ENCODE measurements at places on chromosomes 2 and 18. TPM values are rescaled to one million over a fixed set of nuclear protein-coding genes. Genes with fewer than 3 reads are reported as not detected.

DNA sequence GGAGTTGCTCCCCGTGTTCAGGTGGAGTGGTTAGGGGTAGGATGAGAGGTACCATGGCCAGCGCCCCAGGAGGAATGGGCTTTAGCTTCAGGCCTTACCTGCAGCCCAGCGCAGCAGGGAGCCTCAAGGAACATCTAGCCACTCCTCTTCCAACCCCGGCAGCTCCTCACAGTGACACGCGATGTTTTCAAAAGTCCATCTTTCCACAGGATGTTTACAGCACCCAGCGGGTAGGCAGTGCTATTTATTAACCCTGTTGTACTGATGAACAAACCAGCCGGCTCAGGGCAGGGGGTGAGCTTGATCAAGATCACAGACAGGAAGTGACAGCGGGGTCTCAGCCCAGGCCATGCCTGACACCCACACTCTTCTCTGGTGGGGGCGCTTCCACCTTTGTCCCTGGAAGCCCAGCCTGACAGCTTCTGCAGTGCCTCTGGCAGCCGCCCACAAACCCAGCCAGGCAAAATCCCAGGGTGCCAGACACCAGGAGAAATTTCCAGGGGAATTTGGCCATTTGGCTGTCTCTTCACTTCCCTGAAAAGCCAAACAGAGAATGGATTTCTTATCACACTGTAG lies 18.4 kb upstream of the PRLH start:
- DNase-seq, result no peak

RNF152 gene
- total RNA-seq, result 12.6 TPM

DNA sequence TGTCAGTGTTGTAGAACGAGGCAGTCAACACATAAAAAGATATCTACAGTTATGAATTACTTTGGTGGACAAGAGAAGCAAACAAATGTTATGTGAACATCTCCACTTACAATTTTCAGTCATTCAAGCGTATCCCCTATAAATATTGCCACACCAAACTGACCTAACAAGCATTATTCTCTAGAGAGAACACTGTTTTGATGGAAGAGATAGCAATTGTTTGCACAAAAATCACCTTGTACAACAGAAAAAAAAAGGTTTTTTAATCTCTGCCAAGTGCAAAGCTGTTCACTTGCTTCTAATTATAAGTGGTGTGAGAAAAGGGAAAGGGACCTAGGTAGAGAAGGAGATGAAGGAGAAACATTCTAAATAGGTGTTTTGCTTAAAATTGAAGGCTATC lies 33.8 kb downstream of the PID1 start:
- DNase-seq, result no peak

DNA sequence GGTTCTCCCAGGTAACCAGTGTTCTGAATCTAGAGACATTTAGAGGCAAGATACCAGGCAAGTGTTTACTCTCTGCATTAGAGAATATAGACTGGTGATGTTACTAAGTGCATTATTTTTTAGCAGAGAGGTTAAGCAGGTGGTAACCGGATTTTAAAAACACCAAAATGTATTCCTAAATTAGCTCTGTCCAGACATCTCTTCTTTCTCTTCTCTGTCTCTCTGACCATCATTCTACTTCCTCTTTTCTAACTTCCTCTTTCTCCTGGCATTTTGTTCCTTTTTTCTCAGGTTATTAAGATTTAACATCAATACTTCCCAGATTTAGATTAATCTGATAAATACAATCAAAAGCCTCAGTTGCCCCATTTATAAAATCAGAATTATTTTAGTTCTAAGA lies 31.7 kb upstream of the DYNC1I2 start:
- no peak for DNase-seq

DNA sequence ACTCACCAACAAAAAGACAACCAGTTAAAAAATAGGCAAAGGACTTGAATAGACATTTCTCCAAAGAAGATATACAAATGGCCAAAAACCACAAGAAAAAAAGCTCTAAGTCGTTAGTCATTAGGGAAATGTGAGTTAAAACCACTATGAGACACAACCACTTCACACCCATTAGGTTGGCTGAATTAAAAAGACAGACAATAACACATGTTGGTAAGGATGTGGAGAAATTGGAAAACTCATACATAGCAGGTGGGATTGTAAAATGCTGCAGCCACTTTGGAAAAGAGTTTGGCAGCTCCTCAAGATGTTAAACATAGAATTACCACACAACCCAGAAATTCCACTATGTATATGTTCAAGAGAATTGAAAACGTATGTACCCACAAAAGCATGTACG lies 117.6 kb upstream of the SPATS2L start:
- DNase-seq, result no peak

Data from Right ventricle myocardium inferior (tissue), 1 donor.